Posterior vena cava (tissue), 2 donors: ENCODE measurements at places on chromosomes 4 and X.

- DNase-seq, result no peak
Measured at GRCh38 chr4:68476191-68476590, 28.9 kb downstream of the TMPRSS11E start.

- DNase-seq, result no peak
Measured at GRCh38 chr4:182724414-182724813, 192.8 kb downstream of the DCTD start.

GRCh38 chr4:23036503-23036902 lies 343.8 kb downstream of the GBA3 start:
- no peak for DNase-seq

DNA sequence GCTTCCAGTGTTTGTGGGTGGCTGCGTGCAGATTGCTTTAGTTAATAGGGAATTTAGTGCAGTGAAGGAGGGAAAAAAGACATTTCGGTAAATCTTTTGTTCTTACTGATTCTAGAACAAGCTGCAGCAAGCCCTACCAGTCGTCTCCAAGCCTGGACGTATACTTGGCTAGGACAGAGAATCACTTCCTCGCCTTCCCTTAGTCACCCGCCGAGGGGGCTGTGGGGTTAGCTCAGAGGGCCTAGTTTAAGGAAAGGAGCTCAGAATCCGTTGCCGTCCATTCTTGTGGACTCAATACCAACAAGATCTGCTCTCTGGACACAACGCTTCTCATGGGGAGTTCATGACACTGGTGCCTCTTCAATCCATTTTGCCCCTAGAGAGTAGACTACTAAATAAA lies 36.3 kb upstream of the FAT1 start:
- no peak for DNase-seq
